ENCODE measurements at places on chromosomes 4 and X. TPM values are rescaled to one million over a fixed set of nuclear protein-coding genes. Genes with fewer than 3 reads are reported as not detected.

Gene DDIT4L
- total RNA-seq = 0.78 TPM

Gene DRD5
- total RNA-seq = not detected

Gene FTSJ1
- total RNA-seq = 47.6 TPM

Gene UGT2B17
- not detected for total RNA-seq

GRCh38 chr4:21571100-21571499 is 377.5 kb downstream of the KCNIP4 start:
- DNase-seq = no peak

GRCh38 chr4:84239278-84239845 is 259.7 kb downstream of the NKX6-1 start:
- no peak for DNase-seq

- DNase-seq = no peak
Observed at GRCh38 chr4:165301833-165302232, 25.6 kb upstream of the MSMO1 start.

GRCh38 chrX:48956728-48957414 is 536 bp downstream of the OTUD5 start:
- no peak for DNase-seq

- no peak for DNase-seq
Observed at GRCh38 chr4:76781698-76782595, 116.0 kb downstream of the SOWAHB start.

DNA sequence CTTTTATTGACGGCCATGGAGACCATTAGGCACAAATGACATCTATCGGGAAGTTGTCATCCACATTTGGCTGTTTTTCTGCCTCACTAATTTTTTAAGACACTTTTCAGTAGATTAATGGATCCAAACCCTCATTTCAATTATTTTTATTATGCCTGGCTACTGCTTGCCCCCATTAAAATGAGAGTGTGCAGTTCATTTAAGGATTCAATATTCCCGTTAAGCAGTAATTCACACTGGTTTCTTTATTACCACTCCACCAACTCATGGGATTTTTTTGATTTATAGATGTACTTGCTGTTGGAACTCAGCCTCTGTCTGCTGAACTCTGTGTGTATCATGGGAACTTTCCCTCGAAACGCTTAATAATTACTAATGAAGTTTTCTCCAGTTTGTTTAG is 291.8 kb upstream of the PRKX start:
- DNase-seq = no peak

GRCh38 chrX:23773601-23774175 is 9.3 kb upstream of the SAT1 start:
- DNase-seq = no peak
